NCI-H2227 treated with DMSO at 0.1 percent for 48 hours (cell line): ENCODE measurements at places on chromosomes 4 and X.

- no peak for DNase-seq
Measured at GRCh38 chrX:45840411-45840950, 639.8 kb upstream of the DIPK2B start.

DNA sequence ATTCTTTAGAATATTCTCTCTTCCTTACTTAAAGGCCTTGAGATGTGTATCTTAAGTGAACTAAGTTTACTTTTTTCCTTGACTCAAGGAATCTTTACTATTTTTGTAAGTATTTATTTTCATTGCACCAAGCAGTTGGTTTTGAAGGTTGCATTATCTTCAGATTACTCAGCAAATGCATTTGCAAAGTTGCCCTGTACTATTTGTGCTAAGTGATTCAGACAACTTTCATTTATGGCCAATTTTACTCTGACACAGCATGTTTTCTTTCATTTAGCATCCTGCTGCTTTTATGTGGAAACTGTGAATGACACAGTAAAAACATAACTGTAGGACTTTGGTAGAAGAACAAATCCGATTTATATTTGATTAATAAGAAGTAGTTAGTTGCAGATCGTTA lies 191.0 kb downstream of the CCSER1 start:
- DNase-seq, result no peak

- DNase-seq, result no peak
Measured at GRCh38 chrX:31384471-31384870, 312.6 kb upstream of the FTHL17 start.

DNA sequence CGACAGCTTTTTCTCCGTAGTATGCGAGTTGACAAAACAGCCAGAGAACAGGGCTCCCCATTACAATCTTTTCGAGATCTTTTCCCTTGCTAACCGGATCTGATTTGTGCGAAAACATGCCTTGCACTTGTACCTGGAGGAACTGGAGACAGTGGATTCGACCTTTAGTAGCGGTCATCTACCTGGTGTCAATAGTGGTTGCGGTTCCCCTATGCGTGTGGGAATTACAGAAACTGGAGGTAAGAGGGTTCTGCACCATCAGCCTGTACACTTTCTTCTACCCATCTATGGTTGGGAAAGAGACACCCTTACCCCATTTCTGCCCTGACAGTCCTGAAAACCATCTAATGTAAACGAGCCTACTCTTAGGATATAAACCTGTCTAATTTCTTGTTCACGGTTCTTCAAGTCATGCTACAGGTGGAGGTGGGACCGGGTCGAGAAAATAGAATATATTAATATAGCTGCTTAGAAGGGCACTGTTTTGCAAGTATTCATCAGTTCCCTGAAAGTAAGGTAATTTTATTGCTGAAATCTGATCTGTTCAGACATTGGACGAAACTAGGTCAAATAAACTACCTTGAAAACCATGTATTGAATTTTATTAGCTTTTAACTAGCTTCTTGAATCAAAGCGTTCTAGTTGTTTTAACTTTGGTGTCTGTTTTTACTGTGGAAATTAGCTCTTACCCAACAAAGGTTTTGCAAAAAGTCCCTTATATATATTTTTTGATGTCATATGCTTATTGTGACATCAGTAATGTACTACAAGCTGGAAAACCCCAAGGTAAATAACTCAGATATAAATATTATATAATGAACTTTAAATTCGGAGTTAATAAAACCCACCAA lies 869 bp downstream of the TMEM184C start:
- peak; percentile 18 for DNase-seq

DNA sequence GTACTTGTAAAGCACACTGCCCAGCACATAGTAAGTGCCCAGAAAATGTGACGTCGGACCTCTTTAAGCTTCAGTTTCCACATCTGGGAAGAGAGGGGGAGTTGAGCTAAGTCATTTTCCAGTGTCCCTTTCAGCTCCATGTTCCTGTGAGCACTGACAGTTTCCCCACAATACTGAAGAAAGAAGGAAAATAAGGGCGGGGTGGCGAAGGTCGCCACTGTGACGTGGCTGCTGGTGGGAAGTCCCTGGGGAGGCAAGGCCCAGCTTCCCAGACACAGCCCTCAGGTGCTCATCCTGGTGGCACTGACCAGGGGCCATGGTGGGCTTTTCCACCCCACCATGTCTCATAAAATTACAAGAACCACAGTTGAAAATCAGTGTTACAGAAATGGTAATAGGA lies 121.8 kb downstream of the PTTG2 start:
- DNase-seq, result no peak

- no peak for DNase-seq
Measured at GRCh38 chr4:931194-931959, 739 bp downstream of the GAK start.

DNA sequence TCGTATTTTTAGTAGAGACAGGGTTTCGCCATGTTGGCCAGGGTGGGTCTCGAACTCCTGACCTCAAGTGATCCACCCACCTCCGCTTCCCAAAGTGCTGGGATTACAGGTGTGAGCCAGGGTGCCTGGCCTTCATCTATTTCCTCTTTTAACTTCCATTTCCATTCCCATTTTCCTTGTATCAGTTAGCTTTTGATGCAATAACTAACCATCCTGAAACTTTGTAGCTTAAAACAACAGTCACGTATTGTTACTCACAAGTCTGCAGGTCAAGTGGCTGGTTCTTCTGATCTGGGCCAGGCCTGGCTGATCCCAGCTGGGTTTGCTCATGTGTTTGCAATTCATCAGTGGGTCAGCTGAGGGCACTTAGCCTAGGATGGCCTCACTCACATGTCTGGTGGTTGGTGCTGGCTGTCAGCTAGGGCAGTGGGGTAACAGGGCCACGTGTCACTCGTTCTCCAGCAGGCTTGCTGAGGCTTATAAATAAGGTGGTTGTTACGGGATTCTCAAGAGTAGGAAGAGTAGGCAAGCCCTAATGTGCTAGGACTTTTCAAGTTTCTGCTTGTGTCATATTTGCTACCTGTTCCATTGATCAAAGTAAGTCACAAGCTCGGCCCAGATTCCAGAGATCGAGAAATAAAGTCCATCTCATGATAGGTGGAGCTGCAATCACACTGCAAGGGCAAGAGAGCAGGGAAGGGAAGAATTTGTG lies 88.2 kb downstream of the SOWAHB start:
- no peak for DNase-seq
